Stimulated activated CD8-positive, alpha-beta memory T cell treated with anti-CD3 and anti-CD28 coated beads, Interleukin-7, amount 100 ng/mL, for 1 hour (primary cell): ENCODE measurements at places on chromosomes 4 and X.

DNA sequence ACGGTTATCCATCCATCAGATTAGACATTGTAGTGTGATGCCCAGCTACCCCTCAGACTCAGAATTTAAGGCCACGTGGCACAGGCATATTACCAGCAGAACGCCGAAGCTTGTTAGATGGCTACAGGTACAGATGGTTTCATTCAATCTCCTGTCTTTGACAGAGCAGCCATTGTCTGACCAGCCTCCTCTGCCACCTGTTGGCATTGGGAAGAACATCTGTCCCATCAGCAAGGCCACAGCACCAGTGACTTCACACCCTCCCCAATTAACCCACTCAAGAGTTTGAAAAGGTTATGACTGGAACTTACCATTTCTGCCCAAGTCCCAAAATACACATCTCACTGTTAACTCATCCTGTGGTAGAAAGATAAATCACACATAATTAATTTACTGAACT lies 22.0 kb upstream of the PHKA2 start:
- DNase-seq, result no peak

- DNase-seq, result no peak
Measured at GRCh38 chrX:65866146-65866545, 173.7 kb downstream of the VSIG4 start.

DNA sequence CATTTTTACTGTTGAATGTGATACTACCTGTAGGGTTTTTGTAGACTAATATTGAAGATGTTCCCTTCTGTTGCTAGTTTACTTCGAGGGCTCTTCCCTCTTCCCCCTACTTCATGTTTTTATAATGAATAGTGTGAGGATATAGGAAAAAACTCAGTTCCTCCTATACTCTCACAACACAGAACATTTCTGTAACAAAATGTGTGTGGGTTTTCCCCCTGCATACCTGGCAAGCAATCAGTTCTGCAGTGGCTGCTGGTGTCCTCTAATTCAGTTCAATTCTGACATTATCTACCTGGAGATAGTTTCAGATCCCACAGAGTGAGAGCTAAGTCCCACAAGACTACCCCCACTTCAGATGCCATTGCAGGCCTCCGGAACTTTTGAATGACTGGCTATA lies 107.9 kb downstream of the KDM6A start:
- DNase-seq, result no peak

DNA sequence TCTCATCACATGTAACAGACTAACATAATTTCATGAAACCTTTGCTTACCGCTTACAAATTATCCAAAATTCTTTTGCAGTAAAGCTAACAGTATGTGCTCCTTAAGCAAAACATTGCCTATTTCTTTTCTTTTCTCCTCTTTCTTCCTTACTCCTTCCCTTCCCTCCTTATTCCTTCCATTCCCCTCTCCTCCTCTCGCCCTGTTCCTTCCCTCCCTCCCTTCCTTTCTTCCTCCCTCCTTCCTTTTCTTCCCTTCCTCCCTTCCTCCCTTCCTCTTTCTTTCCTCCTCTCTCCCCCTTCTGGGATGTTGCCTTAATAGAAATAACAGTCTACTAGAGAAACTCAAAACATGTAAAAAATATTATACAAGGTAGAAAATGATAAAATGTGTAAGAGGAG lies 246.4 kb downstream of the TENM3 start:
- DNase-seq, result no peak

DNA sequence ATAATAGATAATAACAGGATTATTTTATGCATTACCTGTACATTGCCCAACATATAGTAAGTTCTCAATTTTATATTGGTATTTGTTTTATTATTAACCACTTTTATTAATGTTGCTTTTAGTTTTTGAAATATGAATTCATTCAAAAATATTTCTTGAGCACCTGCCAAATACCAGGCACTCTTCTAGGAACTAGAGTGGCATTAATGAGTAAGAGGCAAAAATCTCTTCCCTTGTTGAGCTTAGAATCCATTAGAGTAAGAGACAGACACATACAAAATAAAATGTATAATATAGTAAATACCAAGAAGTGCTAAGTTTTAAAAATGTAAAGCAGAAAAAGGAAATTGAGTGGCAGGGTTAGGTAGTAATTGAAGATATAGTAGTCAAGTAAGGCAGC lies 45.8 kb downstream of the TET2 start:
- DNase-seq, result no peak

GRCh38 chr4:3572363-3572762 lies 40.1 kb upstream of the LRPAP1 start:
- DNase-seq, result no peak

GRCh38 chr4:98620087-98620784 lies 38.2 kb downstream of the TSPAN5 start:
- no peak for DNase-seq

- no peak for DNase-seq
Measured at GRCh38 chrX:8801041-8801599, at the start of gene FAM9A. Gene FAM9A (minus strand): TSS chrX:8801383. CDS start chrX:8800171, 1,212 bp downstream.

DNA sequence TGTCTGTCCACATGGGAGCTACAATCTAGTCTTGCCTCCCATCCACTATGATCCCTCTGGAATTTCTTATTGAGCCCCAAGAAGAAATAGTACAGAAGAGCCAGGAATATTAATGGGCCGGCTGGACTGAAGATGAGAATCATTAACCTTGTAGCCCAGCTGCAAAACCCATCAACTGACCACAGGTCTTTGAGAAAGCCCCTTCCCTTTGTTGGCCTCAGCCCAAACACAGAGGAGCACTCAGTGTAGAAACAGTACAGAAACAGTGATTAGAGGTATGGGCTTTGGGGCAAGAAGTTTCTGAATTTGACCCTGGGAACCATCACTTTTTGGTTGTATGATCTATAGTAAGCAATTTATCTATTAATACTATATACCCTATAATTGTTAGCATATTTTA lies 76.8 kb upstream of the RAB40AL start:
- no peak for DNase-seq

DNA sequence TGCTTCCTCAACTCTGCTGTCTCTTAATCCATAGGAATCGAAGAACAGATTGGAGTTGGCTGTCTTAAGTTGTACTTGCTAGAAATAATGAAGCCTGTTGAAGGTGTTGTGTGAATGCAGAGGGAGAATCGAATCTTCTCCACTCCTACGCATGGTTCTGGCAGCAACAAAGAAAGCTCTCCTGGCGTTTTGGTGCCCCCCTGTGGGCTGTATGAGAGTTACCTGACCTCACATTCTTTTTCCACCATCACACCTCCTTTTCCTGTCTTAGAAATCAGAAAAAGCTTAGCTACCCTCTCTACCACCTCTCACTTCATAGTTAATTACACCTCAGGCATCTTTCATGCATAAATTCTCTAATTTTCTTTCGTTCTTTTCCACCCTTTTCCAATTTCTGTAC lies 16.3 kb downstream of the KLF8 start:
- DNase-seq, result peak; percentile 31

GRCh38 chr4:186813377-186814068 lies 89.9 kb upstream of the FAT1 start:
- DNase-seq, result no peak

- no peak for DNase-seq
Measured at GRCh38 chr4:173883821-173884220, 353.8 kb upstream of the HAND2 start.

DNA sequence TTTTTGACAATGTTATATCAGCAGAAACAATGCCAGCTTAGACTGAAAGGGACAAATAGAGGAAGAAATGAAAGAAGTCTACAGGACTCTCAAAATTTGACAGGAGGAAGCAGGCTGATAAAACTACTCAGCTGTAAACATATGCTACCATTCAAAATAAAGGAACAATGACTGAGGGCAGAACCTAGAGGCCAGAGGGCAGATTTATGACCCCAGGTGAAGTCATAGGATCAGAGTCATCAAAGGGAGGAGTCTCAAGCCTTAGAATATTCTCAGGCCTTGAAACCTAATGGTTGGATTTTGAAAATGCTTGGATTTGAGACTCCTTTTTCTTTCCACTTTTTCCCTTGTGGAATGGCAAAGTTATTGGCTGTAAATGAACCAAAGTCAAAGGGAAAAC lies 17.0 kb upstream of the SYTL5 start:
- no peak for DNase-seq

DNA sequence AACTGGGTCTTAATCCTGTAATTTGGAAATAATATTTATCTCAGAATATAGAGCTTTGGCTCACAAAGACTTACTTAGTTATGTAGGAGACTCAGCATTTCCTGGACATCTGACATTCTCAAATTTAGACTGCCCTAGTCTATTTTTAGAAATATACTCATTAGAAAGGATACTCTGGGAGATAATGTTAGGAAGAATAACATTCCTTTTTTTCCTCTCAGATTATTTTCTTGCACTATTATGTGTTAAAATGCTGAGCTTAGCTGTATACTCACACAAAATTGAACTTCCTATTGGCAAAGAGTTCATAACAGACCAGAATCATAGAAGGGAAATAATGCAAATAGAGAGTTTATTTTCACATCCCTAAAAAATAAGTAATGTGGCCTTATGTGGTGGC lies 1424.9 kb upstream of the PCDH7 start:
- DNase-seq, result no peak
